ENCODE measurements at places on chromosomes 1 and 21. TPM values are rescaled to one million over a fixed set of nuclear protein-coding genes. Genes with fewer than 3 reads are reported as not detected.

SUSD4 gene
- 0.37 TPM for total RNA-seq

RIMKLA gene
- 14.3 TPM for total RNA-seq

LEPR gene
- 3.7 TPM for total RNA-seq

HOOK1 gene
- 42.4 TPM for total RNA-seq

SIM2 gene
- total RNA-seq: 0.08 TPM

CFAP57 gene
- 0.66 TPM for total RNA-seq

KCNA2 gene
- 0.61 TPM for total RNA-seq

LCE3A gene
- total RNA-seq: not detected

DCAF6 gene
- 67.0 TPM for total RNA-seq

IGSF9 gene
- total RNA-seq: 14.1 TPM

CDA gene
- 29.1 TPM for total RNA-seq

SPRR3 gene
- total RNA-seq: not detected

EFNA1 gene
- 125 TPM for total RNA-seq

RPS27 gene
- total RNA-seq: 1,210 TPM

SPATA21 gene
- not detected for total RNA-seq

MPC2 gene
- 203 TPM for total RNA-seq

KRTAP7-1 gene
- total RNA-seq: not detected

DIO1 gene
- total RNA-seq: not detected

FUBP1 gene
- total RNA-seq: 81.1 TPM

AVPR1B gene
- 0.13 TPM for total RNA-seq

ID3 gene
- total RNA-seq: 106 TPM

KIRREL1 gene
- total RNA-seq: 5.8 TPM

C1QTNF12 gene
- total RNA-seq: 21.3 TPM

CA14 gene
- 0.22 TPM for total RNA-seq

GPR37L1 gene
- total RNA-seq: 3.1 TPM

LAPTM5 gene
- 41.0 TPM for total RNA-seq

OR2T2 gene
- not detected for total RNA-seq

DNAJC28 gene
- 1.2 TPM for total RNA-seq

AGT gene
- total RNA-seq: 5.3 TPM

LRRC3 gene
- total RNA-seq: 2.7 TPM

C1orf226 gene
- total RNA-seq: 26.9 TPM

RGS7 gene
- 0.24 TPM for total RNA-seq

MAP10 gene
- total RNA-seq: 2.5 TPM

PAPPA2 gene
- total RNA-seq: 3.1 TPM

AMY2A gene
- total RNA-seq: not detected

WDR64 gene
- total RNA-seq: not detected

MTARC1 gene
- total RNA-seq: 37.0 TPM

DDOST gene
- total RNA-seq: 233 TPM

SEMA6C gene
- 3.2 TPM for total RNA-seq

LGR6 gene
- total RNA-seq: 1.6 TPM

ANGPTL1 gene
- total RNA-seq: 5.7 TPM

ZMYND12 gene
- total RNA-seq: 2.9 TPM

NHLH2 gene
- total RNA-seq: not detected

SFN gene
- total RNA-seq: 239 TPM
